Stimulated activated CD8-positive, alpha-beta memory T cell treated with anti-CD3 and anti-CD28 coated beads, Interleukin-2, amount 100 ng/mL, for 1 hour (primary cell): ENCODE measurements at places on chromosomes 16 and 17.

GRCh38 chr16:84652566-84652965, 4.3 kb downstream of the KLHL36 start:
- no peak for DNase-seq

GRCh38 chr17:42402117-42402516, 13.9 kb upstream of the STAT3 start:
- DNase-seq, result no peak

GRCh38 chr17:78019367-78019975, 61.0 kb downstream of the TNRC6C start:
- DNase-seq, result no peak

DNA sequence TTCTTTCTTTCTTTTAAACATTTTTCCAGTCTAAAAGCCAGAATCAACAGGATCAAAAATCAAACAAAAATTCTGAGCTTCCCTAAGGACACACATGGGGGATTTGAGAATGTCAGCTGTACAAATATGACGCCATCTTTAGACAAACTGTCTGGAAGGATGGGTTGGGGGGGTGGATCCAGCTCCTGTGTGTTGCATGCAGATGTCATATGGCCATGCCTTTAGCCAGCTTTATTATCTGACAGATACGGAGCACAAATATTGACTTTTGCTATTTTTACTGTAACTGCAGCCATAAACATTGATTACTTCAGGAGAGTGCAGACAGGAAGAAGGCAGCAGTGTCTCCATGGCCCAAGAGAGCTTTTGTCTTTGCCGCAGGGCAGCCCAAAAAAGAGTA, 279.4 kb upstream of the ELAC2 start:
- no peak for DNase-seq

- no peak for DNase-seq
These were observed 46.6 kb upstream of the TANC2 start for GRCh38 chr17:62919388-62919787.

DNA sequence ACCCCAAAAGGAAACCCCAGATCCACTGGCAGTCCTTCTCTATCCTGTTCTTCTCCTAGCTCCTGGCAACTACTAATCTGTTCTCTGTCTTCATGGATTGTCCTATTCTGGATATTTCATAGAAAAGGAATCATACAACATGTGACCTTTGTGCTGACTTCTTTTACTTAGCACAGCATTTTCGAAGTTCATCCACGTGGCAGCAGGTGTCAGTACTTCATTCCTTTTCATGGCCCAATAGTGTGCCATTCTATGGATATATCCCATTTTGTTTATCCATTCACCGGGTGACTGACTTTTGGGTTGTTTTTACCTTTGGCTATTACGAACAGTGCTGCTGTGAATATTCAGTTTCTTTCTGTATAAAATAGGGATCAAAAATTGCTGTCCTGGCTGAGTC, 10.4 kb upstream of the FA2H start:
- no peak for DNase-seq

- DNase-seq, result no peak
These were observed 496.7 kb upstream of the RBFOX1 start for GRCh38 chr16:6835941-6836340.

DNA sequence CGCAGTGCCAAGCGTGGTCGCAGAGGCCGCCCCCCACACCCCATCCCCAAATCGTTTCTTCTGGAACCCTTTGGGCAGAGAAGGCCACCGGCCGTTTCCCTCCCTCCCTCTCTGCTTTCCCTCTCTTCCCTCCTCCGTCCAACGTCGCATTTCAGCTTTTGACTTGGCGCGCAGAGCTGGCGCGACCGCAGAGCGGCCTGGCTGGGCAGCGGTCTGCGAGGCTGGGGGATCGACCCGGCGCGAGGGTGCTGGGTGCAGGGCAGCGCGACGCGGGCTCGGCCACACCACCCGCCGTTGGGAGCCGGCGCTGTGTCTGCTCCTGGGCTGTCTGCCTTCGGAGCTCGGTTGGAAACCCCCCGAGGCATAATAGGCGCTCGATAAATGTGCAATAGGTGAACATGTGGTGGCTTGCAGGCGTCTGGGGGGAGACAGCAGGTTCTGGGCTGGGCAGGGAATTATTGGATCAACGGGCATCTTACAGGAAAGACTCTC, 2.8 kb upstream of the NTN3 start:
- no peak for DNase-seq

DNA sequence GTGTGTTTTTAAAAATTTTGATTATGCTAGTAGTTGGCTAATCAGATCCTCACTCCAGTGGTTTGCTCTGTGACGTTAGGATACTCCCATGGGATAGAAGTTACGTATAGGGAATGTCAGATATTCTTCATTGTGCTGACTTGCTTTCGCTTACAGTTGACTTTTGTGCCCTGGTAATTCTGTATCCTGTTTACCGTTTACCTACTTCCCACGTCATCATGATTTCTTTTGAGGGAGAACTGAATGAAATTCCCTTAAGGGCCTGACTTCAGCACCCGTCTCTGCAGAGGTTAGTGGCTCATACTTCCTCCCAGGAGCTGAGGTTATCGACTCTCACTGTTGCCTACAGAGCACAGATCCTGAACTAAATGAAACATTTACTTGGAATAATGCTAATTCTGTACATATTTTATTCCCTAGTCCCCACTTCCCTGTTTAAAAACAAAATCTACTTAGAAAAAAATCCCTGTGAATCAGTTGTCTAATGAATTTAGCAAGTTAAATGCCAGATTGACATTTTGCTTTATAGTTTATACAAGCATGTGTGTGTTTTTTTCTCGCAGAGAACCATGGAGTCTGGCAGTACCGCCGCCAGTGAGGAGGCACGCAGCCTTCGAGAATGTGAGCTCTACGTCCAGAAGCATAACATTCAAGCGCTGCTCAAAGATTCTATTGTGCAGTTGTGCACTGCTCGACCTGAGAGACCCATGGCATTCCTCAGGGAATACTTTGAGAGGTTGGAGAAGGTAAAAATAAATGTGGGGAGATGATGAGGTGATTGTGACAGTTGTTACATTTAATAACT, 2.8 kb downstream of the PRKAR1A start:
- DNase-seq, result no peak

GRCh38 chr17:78020717-78021108, 62.2 kb downstream of the TNRC6C start:
- DNase-seq, result no peak

- DNase-seq, result no peak
These were observed 57.9 kb downstream of the AKAP1 start for GRCh38 chr17:57142925-57143324.

DNA sequence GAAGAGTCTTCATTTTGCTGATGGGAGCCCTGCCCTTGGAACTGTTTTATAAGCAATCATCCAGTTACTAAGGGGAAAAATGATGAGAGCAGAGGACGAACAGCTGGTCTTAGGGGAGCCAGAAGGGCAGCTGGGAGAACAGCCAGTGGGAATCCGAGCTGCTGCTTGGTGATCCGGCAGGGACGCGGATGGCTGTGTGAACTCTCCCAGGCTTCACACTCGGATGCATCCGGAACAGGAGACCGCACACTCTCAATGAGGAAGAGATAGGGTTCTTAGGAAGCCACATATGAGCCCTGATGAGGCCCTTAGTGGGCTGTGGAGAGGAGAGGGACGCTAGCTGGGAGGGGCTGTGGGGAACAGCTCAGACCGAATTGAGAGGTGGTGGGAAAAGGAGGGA, 5.0 kb upstream of the CACNG5 start:
- no peak for DNase-seq

DNA sequence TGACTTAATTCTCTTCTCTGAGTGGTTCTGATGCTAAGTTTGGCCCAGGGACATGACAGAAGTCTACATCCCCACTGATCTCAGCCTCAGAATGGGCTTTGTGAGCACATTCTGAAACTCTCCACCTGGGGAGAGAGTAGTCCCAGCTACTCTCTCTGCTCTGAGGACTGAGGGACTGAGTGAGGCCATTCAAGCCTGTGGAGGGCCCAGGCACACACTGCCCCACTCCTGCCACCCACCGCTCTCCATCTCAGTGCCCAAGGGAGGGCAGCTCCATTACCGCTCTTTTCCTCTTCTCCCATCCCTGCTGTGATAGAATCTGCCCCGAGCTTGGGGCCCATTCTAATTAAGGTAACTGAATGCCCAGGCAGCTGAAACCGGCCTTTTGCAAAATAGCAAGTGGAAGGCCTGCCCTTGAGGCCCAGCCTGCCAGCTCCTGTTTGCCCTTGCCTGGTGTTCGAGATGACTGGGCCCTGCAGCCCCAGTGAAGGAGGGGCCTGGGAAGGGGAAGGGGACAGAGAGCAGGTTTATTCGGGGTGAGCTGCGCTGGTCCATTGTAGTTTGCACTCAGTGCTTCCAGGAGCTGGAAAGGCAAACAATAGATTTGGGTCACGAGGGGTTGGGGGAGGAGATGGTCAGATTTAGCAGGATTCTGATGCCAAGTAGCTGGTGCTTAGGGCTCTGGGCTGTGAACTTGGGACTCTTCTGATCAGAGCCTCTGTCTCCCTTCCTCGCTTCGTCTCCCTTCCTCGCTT, 76.2 kb downstream of the RAB11FIP4 start:
- DNase-seq, result no peak

- DNase-seq, result no peak
These were observed 43.7 kb upstream of the GSG1L start for GRCh38 chr16:28107232-28107631.

DNA sequence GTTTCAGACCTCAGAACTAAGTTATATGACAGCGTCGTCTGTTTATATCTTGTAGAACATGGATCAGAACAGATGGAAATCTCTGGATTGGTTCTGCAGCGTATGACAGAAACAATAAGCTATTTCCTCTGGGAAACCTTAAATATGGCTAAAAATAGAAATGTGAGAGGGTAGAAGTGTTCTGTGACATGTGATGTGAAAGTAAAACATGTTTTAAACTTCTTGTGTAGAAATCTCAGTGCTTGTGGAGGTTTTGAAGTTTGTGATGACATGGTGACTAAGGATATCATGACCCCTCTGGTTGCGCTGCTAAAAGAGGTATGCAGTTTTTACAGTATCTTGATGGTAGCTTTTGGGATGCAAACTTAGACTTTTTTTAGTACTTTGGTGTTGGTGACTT, 2.8 kb downstream of the HEATR3 start:
- no peak for DNase-seq

GRCh38 chr16:19696328-19696727, 21.7 kb downstream of the KNOP1 start:
- DNase-seq, result peak; percentile 39

- DNase-seq, result no peak
These were observed 7.0 kb downstream of the RNF227 start for GRCh38 chr17:7909089-7909488.

GRCh38 chr16:74321356-74321755, 24.7 kb downstream of the PSMD7 start:
- DNase-seq, result no peak

- DNase-seq, result no peak
These were observed 43.3 kb upstream of the CDH13 start for GRCh38 chr16:82583422-82583821.

- DNase-seq, result no peak
These were observed 30.3 kb upstream of the SRCIN1 start for GRCh38 chr17:38636054-38636453.

GRCh38 chr17:2034806-2035540, 5.0 kb downstream of the DPH1 start:
- DNase-seq, result no peak

GRCh38 chr17:69404399-69404798, 10.1 kb upstream of the MAP2K6 start:
- no peak for DNase-seq

GRCh38 chr16:78096386-78096785, 3.1 kb upstream of the WWOX start:
- no peak for DNase-seq

DNA sequence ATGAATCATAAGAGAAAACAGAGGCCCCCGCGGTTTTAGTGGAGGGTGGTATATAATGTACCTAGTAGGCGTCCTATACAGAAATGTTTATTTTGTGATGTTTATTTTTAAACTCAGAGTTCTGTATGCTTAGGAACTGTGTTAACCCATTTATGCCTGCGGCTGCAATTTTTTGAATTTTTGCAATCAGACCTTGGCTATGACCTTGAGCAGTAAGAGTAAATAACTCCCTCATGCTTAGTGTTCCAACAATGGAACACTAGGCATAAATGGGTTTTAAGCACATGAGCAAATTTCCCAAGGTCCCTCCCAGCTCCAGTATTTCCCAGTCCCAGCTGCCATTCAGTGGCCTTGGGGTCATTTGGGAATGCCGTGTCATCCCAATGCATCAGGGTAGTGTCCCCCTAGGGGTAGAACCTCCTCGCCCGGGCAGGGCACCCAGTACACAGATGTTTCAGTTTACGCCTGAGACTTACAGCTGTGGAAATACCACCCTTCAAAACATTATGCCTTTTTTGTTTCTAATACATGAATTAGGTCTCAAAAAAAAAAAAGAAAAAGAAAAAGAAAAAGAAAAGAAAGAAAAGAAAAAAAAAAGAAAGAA, 605.8 kb upstream of the CDH11 start:
- no peak for DNase-seq

DNA sequence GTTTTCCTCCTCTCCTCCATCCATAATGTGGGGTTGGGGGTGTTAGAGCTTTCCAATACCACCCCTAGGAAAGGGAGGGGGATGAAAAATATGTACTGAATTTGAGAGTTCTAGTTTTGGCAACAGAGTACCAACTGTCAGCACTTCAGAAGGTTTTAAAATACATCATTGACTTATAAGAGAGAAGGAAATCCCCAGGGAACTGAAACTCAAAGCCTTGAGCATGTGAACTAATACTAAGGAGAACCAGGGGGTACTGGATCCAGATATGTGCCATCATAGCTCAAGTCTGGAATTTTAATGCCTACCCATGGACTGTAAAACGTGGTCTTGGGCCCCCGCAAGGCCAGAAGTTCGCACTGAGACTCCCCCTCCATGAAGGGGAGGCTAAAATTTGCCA, 15.8 kb downstream of the CACNG5 start:
- no peak for DNase-seq

GRCh38 chr17:61449707-61450640, 2.2 kb upstream of the TBX4 start:
- no peak for DNase-seq

DNA sequence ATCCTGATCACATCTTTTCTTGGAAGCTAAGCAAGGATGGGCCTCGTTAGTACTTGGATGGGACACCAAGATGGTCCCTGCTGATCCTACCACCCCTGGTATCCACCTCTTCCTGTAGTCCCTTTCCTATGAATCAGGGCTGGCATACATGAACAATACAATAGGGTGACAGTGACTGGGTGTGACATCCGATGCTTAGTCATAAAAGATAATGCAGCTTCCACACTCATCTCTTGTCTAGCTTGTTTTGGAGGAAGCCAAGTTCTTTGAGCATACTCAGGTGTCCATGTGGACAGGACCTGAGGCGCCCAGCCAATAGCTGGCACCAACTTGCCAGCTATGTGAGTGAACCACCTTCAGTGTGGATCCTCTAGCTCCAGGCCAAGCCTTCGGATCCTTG, 62.5 kb upstream of the NFAT5 start:
- DNase-seq, result no peak

DNA sequence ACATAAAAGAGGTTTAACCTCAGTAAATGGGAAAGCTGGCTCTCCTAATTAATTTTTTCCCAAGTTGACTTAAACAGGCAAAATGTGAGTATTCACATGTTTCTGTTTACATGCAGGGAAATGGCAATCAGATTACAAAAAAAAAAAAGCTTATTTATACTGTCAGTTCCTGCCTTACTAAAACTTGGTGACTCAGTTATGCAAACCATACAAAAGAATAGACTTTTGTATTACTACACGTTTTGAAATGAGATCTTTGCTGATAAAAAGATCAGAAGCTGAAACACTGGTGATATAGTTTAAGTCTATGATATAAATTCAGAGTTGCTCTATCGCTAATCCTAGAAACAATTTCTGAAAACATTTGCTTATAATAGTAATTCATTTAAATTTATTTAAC, 9.4 kb upstream of the KCNJ2 start:
- DNase-seq, result no peak

- no peak for DNase-seq
These were observed 235.7 kb downstream of the CHD9NB start for GRCh38 chr16:52816993-52817392.
